ENCODE measurements at places on chromosomes 2 and 18.

- no peak for DNase-seq
Measured at GRCh38 chr18:3605954-3606443, 156.0 kb downstream of the TGIF1 start.

GRCh38 chr18:38494065-38494464 lies 928.5 kb upstream of the CELF4 start:
- no peak for DNase-seq

GRCh38 chr2:233447506-233448219 lies 93.4 kb downstream of the DGKD start:
- DNase-seq = no peak

GRCh38 chr2:239962890-239963591 lies 62.1 kb downstream of the NDUFA10 start:
- no peak for DNase-seq

DNA sequence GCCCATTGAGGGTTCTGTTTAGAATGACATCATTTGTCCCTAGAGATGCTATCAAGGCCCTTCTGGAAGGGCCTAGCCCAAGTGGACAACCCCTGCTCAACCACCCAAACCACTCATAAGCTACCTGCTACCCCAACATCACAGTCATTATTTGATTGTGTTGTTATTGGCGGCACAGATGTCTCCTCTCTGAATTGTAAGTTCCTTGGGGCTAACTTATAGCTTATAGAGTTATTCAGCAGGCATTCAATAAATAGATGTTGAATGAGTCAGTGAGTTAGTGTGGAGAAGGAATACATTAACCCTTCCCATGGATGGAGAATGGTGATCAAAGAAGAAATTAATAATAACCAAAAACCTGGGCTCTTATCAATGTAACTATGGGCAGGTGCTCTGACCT lies 80.0 kb downstream of the ACAA2 start:
- DNase-seq = no peak

- DNase-seq = no peak
Measured at GRCh38 chr2:202790676-202791075, 80.9 kb downstream of the ICA1L start.

- DNase-seq = no peak
Measured at GRCh38 chr2:69186614-69187013, 173.6 kb downstream of the ANTXR1 start.

- no peak for DNase-seq
Measured at GRCh38 chr2:149418065-149418464, 87.7 kb downstream of the LYPD6 start.
